NAMALWA (cell line): ENCODE measurements at places on chromosomes 5 and 9.

DNA sequence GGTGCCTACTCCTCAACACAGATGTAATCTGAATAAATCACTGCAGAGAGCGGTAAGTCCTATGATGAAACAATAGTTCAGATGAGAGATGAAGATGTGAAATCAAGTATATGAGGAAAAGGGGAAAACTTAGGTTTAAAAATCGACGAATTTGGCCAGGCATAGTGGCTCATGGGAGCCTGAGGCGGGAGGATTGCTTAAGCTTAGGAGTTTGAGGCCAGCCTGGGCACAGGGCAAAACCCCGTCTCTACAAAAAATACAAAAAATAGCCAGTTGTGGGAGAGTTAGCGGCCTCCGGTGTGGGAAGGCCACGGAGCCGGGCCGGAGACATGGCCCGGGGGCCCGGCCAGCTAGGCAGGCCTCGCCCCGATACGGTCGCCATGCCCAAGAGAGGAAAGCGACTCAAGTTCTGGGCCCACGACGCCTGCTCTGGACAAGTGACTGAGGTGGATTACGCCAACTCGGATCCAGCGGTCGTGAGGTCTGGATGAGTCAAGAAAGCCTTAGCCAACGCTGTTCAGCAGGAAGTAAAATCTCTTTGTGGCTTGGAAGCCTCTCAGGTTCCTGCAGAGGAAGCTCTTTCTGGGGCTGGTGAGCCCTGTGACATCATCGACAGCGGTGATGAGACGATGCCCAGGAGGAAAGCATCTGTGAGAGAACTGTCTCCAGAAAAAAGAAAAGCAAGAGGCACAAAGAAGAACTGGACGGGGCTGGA lies 62.8 kb upstream of the SUB1 start:
- no peak for DNase-seq

DNA sequence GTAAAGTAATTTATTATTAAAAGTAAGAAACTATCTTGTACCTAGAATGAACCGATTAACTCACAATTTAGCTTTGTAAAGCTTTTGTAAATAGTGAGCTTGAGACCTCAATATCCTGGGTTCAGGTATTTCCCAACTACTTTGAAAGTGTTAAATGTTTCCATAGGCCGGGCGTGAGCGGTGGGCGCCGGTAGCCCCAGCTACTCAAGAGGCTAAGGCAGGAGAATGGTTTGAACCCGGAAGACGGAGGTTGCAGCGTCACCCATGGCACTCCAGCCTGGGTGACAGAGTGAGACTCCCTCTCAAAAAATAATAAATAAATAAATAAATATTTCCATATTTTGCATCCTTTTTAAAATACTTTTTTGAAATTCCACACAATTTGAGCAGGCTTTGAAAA lies 1.5 kb upstream of the ANKH start:
- DNase-seq: no peak

- DNase-seq: no peak
These were observed 59.1 kb upstream of the TLR4 start for GRCh38 chr9:117644932-117645636.

GRCh38 chr5:93580063-93580926 lies 724 bp downstream of the NR2F1-AS1 start:
- no peak for DNase-seq

DNA sequence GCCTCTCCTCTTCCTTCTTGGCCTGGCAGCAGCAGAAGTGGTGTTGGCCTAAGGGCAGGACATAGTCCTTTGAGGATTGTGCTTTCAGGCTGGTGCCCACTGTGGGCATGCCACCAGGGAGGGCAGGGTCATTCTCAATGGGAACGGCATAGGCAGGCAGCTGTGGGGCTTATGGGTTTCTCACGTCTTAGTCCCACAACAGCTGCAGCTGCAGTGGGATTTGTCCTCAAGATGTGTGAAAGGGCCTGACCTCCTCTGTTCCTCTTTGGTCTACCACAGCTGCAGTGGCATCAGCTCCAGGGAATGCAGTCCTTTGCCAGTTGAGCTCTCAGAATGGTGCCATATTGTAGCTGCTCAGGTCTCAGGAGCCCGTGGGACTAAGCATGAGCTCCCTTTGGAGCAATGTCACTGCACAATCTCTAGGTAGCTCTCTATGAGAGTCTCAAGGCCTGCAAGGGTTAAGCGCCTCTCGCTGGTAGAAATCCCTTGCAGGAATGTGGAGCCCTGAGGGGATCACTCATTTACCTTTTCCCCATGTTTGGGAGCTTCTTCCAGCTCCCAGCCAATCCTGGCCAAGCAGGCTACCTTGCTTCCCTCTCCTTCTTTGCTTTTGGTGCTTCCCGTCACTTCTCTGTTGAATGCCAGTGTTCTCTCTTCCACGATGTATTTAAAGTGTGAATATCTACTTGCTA lies 104.8 kb downstream of the GNA14 start:
- DNase-seq: no peak

DNA sequence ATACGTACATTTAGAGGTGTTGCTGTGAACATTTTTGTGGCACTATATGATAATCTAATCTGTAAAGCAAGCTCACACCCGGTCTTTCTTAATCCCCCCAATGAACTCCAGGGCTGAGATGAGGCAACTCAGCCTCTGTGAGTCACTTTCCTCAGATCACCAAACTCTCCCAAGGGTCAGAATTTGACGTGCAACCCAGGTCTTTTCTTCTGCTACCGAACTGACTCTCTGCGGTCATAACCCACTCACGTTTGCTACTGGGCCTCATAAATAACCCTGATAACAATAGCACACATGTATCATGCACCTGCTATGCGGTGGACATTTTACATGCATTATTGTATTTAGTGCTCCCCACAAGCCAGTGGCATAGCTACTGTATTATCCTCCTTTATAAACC lies 153.1 kb downstream of the DROSHA start:
- DNase-seq: no peak

GRCh38 chr5:14251733-14252132 lies 108.6 kb downstream of the TRIO start:
- DNase-seq: no peak

GRCh38 chr5:56829137-56829908 lies 14.0 kb downstream of the MAP3K1 start:
- DNase-seq: no peak

GRCh38 chr5:135242866-135243555 lies 156.0 kb downstream of the MACROH2A1 start:
- no peak for DNase-seq

DNA sequence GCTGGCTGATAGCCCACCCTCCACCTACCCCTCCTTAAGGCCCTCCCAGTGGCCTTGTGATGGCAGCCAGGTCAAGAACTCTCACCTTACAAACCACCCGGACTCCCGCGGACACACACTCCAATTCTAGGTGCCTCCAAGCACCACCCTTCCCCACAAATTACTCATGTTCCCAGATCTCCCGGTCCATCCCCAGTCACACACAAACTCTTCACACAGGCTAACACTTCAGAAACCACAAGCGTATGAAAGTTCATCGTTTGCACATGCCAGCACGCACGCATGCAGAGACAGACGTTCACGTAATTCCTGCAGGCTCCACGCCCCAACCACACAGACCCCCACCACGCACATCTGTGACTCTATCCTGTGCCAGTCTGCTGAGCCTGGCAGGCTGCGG lies 18.0 kb downstream of the NR5A1 start:
- DNase-seq: no peak

- no peak for DNase-seq
These were observed 15.0 kb upstream of the TIFAB start for GRCh38 chr5:135467051-135467625.

DNA sequence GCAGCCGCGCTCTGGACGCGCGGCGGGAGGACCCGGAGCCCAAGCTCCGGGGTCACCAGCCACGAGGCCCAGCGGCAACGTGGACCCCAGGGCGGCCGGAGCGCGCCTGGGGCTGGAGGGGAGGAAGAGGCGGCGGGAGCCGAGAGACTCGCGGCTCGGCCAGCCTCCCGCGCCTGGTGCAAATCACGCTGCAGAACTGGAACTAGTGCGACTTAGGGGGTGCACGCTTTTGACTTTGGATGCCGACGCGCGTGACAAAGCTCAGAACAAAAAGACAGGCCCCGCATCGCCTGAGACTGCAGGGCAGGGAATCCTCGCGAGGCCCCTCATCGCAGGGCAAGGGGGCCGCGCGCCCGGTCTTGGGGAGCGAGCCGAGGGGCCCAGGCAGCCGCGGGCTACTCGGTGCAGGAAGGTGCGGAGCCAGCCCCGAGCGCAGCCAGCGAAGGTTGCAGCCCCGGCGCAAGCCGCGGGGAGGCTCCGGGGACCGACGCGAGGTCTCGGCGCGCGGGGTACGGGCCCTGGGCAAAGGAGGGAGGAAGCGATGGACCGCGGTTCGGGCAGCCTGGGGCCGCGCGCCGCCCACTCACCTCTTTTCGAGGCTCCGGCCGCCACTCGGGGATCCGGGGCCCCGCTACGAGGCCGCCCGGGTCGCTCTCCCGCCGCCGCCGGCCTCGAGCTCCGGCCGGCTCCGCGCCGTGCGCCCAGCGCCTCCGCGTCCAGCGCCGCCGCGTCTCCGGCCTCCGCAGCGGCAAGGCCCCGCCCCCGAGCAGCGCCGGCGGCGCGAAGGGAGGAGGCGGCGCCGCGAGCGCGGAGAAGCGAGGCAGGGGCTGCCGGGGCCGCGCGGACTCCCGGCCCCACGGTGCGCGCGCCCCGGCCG lies at the start of gene GOLM1:
TSS of gene GOLM1 (minus strand) at position 735 of the 877 bp plus-strand sequence. CDS start 20,238 bp downstream, outside the sequence.
- DNase-seq: no peak

DNA sequence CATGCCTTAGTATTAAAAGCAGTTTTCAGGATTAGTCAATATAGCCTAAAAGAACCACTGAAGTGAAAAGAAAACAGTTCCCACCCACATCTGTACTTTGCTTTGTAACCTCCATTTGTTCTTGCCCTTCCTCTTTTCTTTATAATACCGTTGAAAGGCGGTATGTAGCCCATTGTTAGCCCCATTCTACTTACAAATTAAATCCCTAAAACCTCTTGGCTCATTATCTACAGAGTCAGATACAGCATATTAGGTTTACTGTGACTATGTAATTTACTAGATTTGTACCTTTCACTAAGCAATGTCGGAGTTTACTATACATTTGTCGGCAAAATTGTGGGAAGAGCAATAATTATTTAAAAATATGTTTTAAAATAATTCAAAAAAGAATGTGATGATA lies 17.3 kb downstream of the ALDH1A1 start:
- no peak for DNase-seq

DNA sequence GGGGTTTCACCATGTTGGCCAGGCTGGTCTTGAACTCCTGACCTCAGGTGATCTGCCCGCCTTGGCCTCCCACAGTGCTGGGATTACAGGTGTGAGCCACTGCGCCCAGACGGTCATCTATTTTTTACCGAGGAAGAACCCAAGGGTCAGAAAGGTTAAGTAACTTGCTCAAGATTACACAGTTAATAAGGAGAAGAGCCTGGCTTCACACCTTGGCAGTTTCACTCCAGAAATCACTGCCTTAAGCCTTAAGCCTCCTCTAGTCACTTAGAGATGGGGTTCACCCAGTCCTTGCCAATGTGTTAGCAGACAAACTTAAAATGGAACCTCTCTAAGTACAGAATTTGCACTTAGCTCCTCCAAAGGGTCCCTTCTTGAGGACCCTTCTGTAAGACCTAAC lies 116.3 kb downstream of the PTTG1 start:
- no peak for DNase-seq
